ENCODE measurements at places on chromosomes 3 and 15. TPM values are rescaled to one million over a fixed set of nuclear protein-coding genes. Genes with fewer than 3 reads are reported as not detected.

DNA sequence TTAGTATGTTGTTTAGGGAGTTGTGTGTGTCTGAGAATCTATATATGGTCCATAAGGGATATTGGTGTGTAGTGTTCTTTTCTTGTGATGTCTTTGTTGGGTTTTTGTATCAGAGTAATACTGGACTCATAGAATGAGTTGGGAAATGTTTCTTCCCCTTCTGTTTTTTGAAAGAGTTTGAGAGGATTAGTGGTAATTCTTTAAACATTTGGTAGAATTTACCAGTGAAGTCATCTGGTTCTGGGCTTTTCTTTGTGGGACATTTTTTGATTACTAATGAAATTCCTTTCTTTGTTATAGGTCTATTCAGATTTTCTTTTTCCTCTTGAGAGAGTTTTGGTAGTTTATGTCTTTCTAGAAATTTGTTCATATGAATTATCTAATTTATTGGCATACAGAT, 16.9 kb downstream of the ACKR2 start:
- DNase-seq, result no peak

Gene NANOGP8
- not detected for total RNA-seq

DNA sequence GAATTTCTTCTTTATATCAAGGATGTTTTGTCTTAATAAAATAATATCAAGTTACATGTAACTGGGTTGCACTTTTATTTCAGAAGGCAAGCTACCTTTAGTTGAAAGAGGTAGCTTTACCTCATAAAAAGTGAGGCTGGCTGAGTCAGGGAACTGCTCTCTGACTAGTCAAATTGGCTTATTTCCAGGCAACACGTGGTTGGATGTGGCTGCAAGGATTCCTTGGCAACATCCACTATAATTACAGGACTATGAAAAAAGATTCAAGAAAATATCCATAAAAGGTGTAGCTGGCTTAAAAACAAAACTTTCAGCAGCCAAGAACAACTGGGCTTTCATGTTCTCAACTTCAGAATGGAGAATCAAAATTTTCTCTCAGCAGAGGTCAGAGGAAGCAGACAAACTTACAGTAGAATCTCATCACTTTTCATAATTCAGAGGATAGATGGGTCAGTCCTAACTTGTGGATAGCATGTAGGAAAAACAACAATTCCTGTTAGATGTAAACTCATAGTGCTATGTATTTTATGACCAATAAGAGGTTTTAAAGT, 779.1 kb downstream of the MECOM start:
- peak; percentile 74 for DNase-seq

GRCh38 chr15:76368122-76368621, 31.6 kb downstream of the ISL2 start:
- peak; percentile 69 for DNase-seq
